ENCODE measurements at places on chromosomes 11 and 22. TPM values are rescaled to one million over a fixed set of nuclear protein-coding genes. Genes with fewer than 3 reads are reported as not detected.

SSH3 gene
- 22.3 TPM for total RNA-seq

FREY1 gene
- total RNA-seq, result 0.54 TPM

MIOX gene
- total RNA-seq, result not detected

MFRP gene
- not detected for total RNA-seq

All from cardiac septum (tissue), 1 donor.